ENCODE measurements at places on chromosomes 16 and 17.
A peak's percentile ranks its signal among the peaks of the same experiment; 100 is the strongest.

DNA sequence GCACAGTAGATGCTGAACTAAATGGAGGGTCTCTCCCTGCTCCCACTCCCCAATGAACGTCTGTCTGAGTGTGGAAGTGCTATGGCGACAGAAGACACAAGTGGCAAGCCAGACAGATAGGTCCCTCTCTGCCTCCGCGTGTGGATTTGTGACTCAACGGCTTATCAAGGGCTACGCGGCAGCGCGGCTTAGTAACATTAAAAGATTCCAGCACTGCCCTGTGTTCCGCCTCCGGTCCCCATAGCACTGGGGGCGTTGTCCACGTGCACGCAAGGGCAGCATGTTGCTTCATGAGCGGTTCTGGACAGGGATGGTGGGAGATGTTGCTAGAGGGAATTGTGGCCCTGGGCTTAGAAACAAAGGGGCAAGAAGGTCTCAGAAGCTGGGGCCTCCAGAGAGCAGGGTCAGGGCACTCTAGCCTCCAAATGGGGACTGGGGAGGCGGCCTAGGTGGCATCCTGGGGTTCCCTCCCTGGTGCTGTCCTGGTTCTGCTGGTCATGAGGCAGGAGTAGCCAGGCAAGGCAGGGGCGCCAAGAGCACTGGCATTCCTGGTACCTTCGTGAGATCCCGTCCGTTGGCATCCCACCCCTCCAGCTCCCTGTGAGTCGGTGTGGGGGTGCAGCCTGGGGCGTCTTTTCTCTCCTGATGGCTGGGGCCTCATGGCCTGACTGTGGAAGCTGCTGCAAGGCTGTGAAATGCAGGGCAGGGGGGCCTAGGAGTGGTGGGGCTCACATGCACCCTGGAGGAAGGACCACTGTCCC is 9.1 kb downstream of the CRHR1 start:
- DNase-seq = no peak

DNA sequence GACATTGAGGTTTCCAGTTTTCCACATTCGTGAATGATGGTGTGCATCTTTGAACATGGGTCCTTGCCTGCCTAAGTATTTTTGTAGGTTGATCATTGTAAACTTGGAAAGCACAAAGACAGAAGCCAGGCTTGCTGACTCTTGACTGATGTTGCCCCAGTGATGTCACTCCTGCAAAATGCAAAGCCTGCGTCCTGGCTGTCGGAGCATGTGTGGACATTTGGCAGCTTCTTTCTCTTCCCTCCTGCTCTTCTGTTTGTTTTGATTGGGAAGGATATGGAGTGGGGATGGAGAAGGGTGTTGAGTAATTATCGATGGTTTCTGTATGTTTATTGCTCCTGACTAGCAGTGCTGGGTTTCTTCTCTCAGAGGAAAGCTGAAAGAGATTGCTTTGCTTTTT is 3.2 kb downstream of the NDE1 start:
- no peak for DNase-seq

GRCh38 chr17:66637491-66637890 is 197.4 kb upstream of the CACNG5 start:
- DNase-seq = no peak

- DNase-seq = no peak
These were observed 3.0 kb downstream of the SSTR5 start for GRCh38 chr16:1075546-1075945.

- DNase-seq = no peak
These were observed 15.5 kb downstream of the AXIN2 start for GRCh38 chr17:65545705-65546523.

- peak; percentile 37 for DNase-seq
These were observed 40.2 kb downstream of the CPPED1 start for GRCh38 chr16:12763517-12763916.

- no peak for DNase-seq
These were observed 4.4 kb downstream of the DLG4 start for GRCh38 chr17:7215136-7215638.

- no peak for DNase-seq
These were observed 21.5 kb upstream of the MMD start for GRCh38 chr17:55442953-55443683.

- DNase-seq = peak; percentile 67
These were observed 70.4 kb downstream of the KSR1 start for GRCh38 chr17:27526604-27527002.

- peak; percentile 69 for DNase-seq
These were observed 50.9 kb downstream of the LDHD start for GRCh38 chr16:75065521-75066149.

DNA sequence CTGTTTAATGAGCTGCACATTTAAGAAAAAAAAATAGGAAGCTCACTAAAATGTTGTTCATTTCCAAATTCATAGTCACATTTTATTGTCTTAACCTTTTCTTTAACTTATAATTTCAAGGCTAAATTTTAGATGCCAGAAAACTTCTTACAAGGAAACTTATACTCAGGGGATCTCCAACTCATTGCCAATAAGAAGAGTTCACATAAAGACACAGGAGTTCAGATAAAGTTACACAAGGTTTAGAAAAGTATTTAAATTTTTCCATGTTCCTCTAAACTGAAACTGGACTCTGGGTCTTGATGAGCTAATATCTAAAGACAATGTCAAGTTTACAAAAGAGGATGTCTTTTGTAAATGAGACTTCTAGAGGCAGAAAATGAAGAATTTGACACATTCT is 190.7 kb upstream of the KCNJ16 start:
- DNase-seq = no peak

DNA sequence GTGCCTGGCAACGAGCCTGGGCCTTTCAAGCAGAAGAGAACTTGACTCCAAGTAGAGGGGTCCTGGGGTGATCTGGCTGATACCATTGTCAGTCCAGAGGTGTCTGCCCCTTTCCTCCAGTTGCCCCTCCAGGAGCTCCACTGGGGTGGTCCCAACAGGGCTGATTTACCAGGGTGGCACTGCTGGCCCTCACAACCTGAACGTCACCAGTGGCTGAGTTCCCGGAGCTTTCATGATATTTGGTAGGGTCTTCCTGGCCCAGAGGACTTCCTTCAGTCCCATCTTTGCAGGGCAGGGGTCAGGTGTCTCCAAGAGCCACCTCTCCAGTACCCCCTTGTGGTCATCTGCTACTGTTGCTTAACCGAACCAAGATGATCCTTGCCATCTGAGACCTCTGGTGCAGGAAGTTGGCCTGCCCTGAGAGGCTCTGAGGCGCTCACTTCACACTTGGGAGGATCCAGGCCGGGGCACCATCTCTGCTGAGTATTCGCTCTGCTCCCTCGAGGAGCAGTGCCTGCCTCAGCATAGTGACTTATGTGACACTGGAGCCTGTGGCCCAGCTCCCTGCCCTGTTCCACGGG is 3.5 kb downstream of the LIMD2 start:
- DNase-seq = peak; percentile 46

Measured in erythroblast (primary cell).